Naive thymus-derived CD8-positive, alpha-beta T cell (primary cell): ENCODE measurements at places on chromosomes 5 and 9.
A peak's percentile ranks its signal among the peaks of the same experiment; 100 is the strongest.

- no peak for DNase-seq
- H3K4me3 ChIP-seq: no peak overlapping the region
- no peaks in the 10 kb centered on the region for H3K36me3 ChIP-seq
- H3K27me3 ChIP-seq: peaks cover 16% of the 10 kb centered on the region
- no peaks in the 10 kb centered on the region for H3K4me1 ChIP-seq
Measured at GRCh38 chr9:119722384-119722783, 353.1 kb upstream of the BRINP1 start.

- no peaks in the 10 kb centered on the region for H3K27me3 ChIP-seq
- peaks cover 24% of the 10 kb centered on the region for H3K4me1 ChIP-seq
- H3K36me3 ChIP-seq: no peaks in the 10 kb centered on the region
Measured at GRCh38 chr9:131747352-131747751, 7.5 kb upstream of the RAPGEF1 start.

DNA sequence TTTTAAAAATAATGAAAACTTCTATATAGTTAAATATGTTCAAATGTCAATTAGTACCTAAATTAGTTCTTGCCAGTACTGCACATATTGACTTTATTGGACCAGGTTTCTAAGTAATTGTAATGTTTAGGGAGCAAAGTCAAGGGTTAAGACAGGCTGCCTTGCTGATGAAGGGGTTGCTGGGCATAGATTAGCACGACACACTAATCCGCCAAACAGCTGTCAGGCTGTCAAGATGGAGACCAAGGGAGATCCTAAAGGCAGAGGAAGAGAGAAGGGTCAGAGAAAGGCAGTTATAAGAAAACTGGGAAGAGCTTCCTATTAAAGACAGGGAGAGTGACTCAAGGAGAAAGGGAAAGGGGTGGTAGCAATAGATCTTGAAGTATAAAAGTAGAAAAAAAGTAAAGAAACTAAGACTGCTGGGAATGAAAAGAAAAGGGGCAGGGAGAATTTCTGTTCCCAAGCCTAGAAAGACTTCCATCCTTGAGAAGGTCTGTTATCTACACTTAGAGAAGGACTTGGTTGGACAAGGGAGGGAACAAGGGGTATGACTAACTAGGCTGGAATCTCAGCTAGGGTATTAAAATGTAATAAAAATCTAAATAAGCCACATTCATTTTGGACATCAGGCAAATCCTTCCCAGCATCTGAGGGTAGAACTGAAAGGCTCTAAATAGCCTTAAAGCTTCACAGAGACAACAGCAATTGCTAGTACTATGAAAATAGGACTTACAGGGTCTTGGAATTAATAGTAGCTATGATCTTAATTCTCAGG is 188.7 kb downstream of the FBXL17 start:
- no peaks in the 10 kb centered on the region for H3K4me1 ChIP-seq
- no peaks in the 10 kb centered on the region for H3K27me3 ChIP-seq
- H3K4me3 ChIP-seq: no peak overlapping the region
- H3K36me3 ChIP-seq: no peaks in the 10 kb centered on the region
- H3K27ac ChIP-seq: no peak overlapping the region

GRCh38 chr5:77182367-77182766 is 28.1 kb upstream of the PDE8B start:
- no peak for DNase-seq
- H3K4me3 ChIP-seq: no peak overlapping the region
- peaks cover 40% of the 10 kb centered on the region for H3K27me3 ChIP-seq
- no peaks in the 10 kb centered on the region for H3K4me1 ChIP-seq

DNA sequence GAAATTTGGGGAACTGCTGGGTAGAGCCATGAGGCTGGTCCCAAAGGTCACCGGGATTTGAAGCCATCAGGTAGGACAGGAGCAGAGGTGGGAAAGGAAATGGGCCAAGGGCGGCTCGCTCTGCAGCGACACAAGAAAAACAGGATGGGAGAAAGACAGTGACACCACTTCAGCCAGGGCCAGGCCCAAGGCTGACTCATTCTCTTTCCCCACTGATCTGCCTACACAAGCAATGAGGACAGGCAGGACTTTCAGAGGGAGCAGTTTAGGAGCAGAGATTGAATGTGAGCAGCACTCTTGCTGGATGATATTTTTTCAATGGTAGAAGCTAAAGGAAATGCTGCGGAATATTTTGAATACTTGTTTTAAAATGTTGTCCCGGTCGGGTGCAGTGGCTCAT is 3.5 kb downstream of the RUFY1 start:
- H3K36me3 ChIP-seq: peaks cover 1% of the 10 kb centered on the region
- peaks cover 21% of the 10 kb centered on the region for H3K4me1 ChIP-seq
- H3K27me3 ChIP-seq: no peaks in the 10 kb centered on the region
- H3K4me3 ChIP-seq: peak overlapping the region; percentile 26

DNA sequence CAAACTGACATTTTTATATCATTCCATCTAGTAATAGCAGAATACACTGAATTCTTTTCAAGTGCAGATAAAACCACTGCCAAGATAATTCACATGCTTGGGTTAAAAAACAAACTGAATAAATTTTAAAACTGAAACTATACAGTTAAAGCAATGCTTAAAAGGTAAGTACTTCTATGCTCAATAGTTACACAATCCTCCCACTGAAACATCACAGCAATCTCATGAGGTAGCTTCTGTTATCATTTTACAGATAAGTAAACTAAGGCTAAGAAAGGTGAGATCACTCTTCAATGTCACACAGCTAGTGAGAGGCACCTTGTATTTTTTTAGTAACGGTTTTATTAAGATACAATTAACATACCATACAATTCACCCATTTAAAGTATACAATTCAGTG is 13.4 kb upstream of the GOLGA1 start:
- peaks cover 7% of the 10 kb centered on the region for H3K36me3 ChIP-seq
- no peak overlapping the region for H3K4me3 ChIP-seq
- DNase-seq: no peak

DNA sequence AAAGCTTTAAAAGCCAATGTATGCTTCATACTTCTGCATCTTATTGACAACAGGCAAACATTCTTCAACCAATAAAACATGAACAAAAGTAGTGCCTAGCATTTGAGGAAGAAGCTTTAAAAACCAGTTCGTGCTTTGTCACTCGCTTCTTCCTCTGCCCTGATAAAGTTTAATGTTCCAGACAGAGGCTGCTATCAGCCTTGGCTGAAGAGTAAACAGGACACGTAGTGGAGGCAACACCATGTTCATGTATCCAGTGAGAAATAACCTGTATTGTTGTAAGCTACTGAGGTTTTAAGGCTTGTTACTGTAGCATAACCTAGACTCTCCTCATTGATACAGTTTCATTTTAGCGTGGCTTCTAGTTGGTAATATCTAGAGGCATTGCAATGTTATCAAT is 3.2 kb upstream of the FUBP3 start:
- peaks cover 29% of the 10 kb centered on the region for H3K4me1 ChIP-seq
- H3K36me3 ChIP-seq: peaks cover 5% of the 10 kb centered on the region
- no peak overlapping the region for H3K4me3 ChIP-seq
- H3K27ac ChIP-seq: no peak overlapping the region

DNA sequence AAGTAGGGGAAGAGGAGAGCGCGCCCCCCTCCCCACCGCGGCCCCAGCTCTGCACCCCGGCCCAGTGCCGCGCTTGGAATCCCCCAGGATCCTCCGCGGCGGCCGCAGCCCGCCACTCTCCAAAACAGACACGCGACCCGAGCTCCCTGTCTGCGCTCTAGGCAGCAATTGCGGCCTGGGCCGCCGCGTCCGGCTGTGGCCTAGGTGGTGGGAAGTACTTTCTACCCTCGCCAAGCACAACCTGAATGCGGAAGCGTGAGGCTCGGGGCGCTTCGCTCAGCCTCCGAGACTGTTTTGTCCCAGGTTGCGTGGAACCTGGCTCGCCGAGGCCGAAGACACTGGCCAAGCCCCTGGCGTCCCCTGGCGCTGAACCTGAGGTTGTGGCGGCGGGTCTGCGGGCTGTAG is 3.3 kb upstream of the FOXB2 start:
- H3K27ac ChIP-seq: no peak overlapping the region
- no peak overlapping the region for H3K4me3 ChIP-seq
- peaks cover 62% of the 10 kb centered on the region for H3K27me3 ChIP-seq
- H3K4me1 ChIP-seq: peaks cover 37% of the 10 kb centered on the region
- DNase-seq: no peak

DNA sequence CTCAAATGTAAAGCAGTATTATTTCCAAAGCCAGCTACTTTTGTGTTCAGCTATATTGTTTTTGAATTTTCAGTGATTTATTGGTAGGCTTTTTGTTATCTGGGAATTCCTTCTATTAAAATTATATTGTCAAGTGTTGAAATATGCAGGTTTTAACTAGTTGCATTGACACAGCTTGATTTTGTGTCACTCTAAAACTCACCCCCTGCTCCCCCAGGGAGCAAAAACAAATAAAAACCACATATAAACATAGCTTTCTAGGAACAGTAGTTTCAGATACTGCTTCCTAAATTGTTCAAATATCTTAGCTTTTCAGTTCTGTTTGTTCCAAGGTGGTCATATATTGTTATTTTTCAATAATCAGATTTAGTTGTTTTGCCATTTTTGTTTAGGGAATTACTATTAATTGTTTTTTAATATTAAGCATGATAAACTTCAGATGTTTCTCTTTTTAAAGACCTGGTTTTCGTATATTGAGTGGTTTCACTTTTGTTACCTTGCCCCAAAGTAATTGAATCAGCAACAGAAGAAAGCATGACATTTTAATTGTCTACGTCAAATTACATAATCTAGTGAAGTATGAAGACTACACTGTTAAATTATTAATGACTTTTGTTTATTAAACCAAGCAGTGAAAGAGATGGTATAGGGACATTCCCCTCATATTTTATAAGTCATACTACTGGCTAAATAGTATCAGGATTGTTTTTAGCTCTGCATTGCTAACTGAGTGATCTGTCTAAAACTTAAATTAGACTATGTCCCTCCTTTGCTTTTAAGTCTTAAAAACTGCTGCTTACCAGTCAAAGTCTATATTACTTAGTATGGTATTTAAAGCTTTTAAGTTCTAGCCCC is 43.4 kb downstream of the ERBIN start:
- peak overlapping the region; percentile 70 for H3K27ac ChIP-seq
- no peaks in the 10 kb centered on the region for H3K27me3 ChIP-seq
- peaks cover 38% of the 10 kb centered on the region for H3K4me1 ChIP-seq
- no peaks in the 10 kb centered on the region for H3K36me3 ChIP-seq
- no peak for DNase-seq

DNA sequence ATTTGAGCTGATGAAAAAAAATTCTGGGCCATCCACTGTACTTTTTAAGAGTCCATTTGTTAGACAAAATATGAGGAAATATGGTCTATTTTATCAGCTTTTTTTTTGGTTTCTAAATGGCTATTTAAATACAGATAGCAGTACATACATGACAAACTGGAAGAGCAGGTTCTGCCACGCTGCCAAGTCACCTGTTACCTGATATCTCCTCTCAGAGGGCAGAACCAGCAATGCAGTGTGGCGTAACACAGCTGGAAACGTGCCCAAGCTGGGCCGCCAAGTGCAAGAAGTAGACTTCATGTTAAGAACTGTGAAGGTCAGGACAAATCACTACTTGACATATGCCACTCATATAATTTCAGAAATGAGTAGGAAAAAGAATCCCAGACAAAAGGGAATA is 8.1 kb downstream of the MCIDAS start:
- H3K4me1 ChIP-seq: peaks cover 33% of the 10 kb centered on the region
- DNase-seq: no peak
- no peak overlapping the region for H3K27ac ChIP-seq
- H3K36me3 ChIP-seq: no peaks in the 10 kb centered on the region
- peaks cover 59% of the 10 kb centered on the region for H3K27me3 ChIP-seq

GRCh38 chr9:137774775-137775386 is 102.7 kb upstream of the CACNA1B start:
- H3K27ac ChIP-seq: no peak overlapping the region
- H3K27me3 ChIP-seq: no peaks in the 10 kb centered on the region
- DNase-seq: no peak
- peaks cover 6% of the 10 kb centered on the region for H3K4me1 ChIP-seq

DNA sequence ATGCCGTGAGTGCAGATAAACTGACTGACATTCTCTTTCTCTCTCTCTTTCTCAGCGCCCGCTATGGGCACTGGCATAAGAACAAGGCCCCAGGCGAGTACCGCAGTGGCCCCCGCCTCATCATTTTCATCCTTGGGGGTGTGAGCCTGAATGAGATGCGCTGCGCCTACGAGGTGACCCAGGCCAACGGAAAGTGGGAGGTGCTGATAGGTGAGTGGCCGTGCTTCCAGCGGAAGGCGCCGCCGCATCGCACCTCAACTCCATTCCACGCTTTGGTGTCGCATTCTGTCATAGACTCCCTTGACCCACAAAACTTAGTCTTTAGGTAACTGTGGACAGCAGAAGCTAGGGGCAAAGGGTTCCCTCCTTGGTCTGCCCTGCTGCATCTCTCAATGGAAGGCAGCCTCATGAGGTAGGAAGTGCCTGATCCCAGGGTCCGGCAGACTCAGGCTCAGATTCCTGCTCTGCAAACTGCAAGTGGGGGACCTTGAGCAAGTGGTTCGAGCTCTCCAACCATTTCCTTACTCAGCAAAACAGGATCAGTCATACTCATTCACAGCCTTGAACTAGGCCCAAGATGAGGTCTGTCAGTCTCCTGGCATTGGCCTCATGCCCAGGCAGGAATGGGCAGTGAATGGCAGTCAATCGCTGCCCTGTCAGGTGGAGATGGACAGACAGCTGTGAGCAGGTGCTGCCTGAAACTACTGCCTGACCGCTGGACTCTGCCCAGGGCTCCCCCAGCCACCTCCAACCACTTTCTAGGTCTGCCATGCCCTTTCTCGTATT is 24.2 kb upstream of the CFAP157 start:
- no peaks in the 10 kb centered on the region for H3K4me1 ChIP-seq
- DNase-seq: no peak
- H3K4me3 ChIP-seq: no peak overlapping the region
- H3K36me3 ChIP-seq: peaks cover 55% of the 10 kb centered on the region
- H3K27ac ChIP-seq: no peak overlapping the region

DNA sequence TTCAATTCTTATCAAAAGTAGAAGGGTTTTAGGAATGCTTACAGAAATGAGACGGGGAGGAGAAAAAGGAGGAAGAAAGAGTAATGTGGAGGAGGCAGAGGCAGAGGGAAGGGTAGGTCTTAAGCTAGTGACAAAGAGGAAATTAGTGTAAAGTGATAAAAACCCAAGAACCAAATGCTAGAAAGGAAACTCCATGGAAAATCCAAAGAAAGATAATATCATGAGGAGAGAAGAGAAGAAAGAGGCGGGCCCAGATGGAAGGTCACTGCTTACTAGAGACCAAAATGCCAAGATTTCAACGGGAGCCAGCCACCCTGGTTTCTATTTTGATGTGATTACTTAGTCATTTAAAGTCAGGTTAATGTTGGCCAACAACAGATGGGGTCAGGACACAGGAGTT is 68.6 kb upstream of the IL12B start:
- H3K4me1 ChIP-seq: no peaks in the 10 kb centered on the region
- H3K27me3 ChIP-seq: peaks cover 16% of the 10 kb centered on the region
- no peak for DNase-seq
- no peak overlapping the region for H3K27ac ChIP-seq
- no peak overlapping the region for H3K4me3 ChIP-seq
- H3K36me3 ChIP-seq: no peaks in the 10 kb centered on the region

- DNase-seq: no peak
- H3K27ac ChIP-seq: no peak overlapping the region
Measured at GRCh38 chr5:154737667-154738320, 17.4 kb upstream of the LARP1 start.

GRCh38 chr9:88224938-88225337 is 86.7 kb upstream of the SPATA31C2 start:
- H3K27ac ChIP-seq: no peak overlapping the region
- DNase-seq: no peak
- no peaks in the 10 kb centered on the region for H3K4me1 ChIP-seq
- no peaks in the 10 kb centered on the region for H3K36me3 ChIP-seq
- H3K27me3 ChIP-seq: peaks cover 17% of the 10 kb centered on the region
- no peak overlapping the region for H3K4me3 ChIP-seq
